ENCODE measurements at places on chromosomes 16 and 17.

DNA sequence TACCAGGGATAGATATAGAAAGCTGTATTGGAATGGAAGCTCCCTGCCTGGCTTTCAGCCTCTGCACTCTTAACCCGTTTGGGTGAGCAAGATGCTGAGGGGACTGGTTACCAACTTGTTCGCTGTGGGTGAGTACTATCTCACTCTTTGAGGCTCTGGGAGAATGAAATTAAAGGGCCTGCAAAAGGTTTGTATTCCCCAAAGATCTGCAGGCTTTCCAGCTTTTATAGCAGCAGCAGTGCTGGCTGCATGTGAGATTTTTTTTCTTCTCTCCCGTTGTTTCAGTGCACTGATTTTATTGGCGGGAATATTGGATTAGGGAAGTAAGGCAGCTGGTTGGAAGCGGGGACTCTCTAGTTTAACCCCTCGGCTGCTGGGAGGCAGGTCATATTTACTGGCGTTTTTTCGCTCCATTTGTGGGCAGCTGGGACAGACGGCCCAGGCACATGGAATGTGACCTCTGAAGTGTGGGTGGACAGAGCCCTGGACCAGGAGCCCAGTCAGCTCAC, 30.9 kb downstream of the C17orf75 start:
- DNase-seq, result peak; percentile 63

GRCh38 chr16:89216315-89217137, 977 bp upstream of the ZNF778 start:
- peak; percentile 92 for DNase-seq

- peak; percentile 36 for DNase-seq
Observed at GRCh38 chr17:35743626-35744328, 9.3 kb downstream of the GAS2L2 start.

GRCh38 chr16:49651226-49651625, 204.7 kb downstream of the ZNF423 start:
- no peak for DNase-seq

DNA sequence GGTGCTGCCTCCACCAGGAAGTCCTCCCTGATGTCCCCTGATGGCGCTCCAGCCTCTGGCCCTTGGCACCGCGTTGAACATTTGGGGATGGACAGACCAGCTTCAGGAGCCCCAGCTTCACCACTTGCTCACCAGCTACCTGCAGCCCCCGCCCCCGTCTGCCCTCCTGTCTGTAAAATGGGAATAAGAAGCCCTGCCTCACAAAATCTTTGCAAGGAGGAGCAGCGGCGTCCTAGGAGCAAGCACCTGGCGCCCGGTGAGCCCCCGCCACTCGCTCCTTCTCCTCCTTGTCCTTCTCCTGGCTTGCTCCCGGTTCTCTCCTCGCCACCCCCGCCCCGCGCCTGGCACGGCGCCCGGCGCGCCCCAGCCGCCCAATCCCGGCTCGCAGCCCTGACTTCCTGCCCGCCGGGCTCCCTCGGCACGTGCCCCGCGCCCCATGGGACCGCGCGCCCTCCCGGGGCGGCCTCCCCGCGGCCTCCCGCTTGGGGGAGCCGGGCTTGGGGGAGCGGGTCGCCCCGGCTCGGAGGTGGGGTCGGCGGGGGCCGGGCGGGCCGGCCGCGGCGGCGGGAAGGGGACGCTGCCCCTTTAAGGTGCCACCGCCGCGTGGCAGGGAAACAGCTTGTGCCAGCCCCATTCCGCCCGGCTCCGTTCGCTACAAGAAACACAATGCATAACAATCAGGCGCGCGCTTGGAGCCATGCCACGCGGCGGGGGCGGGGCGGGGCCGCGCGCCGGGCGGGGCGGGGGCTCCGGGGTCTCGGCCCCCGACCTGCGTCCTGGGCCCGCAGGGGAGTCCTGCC, 9.1 kb upstream of the PPP1R1B start:
- peak; percentile 66 for DNase-seq
